ENCODE measurements at places on chromosomes 13 and 19.

DNA sequence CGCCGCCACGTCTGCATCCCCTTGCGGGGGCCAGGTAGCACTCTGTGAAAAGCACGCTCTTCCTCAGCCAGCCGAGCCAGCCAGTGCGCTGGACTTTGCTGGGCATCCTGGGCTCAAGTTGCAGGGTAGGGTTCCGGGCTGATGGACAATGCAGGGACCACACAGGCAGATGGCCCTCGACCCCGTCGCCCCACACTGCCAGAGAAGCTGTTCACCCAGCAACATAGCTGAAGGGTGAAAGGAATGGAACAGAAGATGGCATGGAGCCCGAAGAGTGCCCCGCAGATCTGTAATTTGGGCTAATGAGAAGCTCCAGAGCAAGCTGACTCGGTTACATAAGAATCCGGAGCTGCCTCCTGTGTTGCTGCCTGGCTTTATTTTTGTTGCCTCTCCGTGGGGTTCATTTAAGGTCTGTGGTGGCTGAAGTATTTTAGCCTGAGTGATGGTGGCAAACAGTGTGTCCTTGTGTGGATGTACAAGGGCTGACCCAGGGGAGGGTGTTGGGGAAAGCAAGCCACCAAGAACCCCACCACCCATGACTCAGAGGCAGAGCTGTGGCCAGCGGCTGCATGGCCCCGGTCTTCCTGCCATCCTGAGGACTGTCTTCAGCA is 105.8 kb downstream of the SOX1 start:
- no peak for DNase-seq

GRCh38 chr13:51479199-51479523 is 26.3 kb upstream of the INTS6 start:
- DNase-seq, result no peak

DNA sequence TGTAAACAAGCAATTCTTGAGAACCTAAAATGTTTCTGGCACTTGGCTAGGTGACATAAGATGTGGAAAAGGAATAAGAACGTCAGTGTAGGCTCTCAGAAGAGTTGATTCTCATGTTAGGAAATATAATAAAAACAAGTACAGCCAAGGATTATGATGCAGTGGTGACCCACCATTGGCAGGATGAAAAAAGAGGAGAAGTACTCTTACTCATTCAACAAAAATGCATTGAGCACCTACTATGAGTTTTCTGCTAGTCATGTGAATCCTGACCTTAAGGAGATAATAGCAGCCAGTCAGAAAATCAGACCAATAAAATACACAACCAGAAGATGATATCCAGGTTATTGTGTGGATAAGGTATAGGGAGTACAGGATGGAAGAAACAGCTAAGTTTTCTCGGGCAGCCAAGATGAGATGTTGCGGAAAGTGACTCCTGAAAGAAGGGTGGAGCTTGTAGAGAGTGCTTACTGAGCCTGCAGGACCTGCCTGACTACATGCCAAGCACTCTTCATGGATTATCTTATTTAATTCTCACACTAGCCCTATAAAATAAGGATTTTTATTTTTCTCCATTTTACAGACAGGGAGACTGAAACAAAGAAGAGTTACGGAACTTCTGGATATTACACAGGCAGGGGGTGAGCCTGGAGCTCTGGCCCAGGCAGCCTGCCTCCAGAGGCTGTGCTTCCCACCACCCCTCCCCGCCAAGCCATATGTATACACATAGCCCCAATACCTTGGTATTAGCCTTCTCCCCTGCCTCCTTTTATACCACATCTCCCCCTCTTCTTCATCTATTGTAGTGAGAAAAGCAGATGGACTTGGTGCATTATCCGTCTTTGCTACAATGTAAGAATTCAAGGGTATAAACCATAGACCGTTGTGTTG is 58.0 kb downstream of the TGDS start:
- no peak for DNase-seq

- no peak for DNase-seq
Observed at GRCh38 chr19:7789447-7789846, 26.4 kb downstream of the CLEC4M start.

All from stimulated activated CD4-positive, alpha-beta T cell treated with anti-CD3 and anti-CD28 coated beads, TNF-alpha, amount 100 ng/mL, for 48 hours (primary cell).